ENCODE measurements at places on chromosomes 7 and 10. TPM values are rescaled to one million over a fixed set of nuclear protein-coding genes. Genes with fewer than 3 reads are reported as not detected.

DLX6 gene
- total RNA-seq, result 0.26 TPM

DNA sequence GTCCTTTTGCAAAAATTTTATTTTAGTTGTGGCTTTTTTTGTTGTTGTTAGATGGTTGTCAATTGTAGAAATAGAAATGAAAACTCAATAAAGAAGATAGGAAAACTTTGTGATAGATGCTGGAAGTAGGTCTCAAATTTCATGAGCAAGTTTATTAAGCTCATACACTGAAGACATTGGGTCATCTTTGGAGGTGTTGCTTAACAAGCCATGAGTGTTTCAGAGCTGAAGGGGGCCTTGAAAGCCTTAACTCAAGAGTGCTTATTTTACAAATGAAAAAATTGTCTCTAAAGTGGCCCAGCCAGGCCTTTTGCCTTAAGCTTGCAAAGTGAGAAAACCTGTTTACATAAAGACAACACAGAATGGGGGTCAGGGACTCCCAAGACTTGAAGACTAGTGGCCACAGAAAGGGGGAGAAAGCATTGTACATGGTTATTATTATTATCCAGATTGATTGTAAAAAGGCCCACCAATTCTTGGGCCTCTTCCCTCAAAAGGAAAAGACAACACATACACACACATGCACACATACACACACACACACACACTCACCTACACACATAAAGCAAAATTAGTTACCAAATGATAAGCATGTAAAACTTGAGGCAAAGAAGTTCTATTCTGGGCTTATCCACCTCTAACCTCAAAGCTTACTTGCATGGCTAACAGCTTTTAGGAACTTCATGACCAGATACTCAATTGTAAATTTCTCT is 49.7 kb upstream of the GLCCI1 start:
- DNase-seq, result no peak
- peaks cover 17% of the 10 kb centered on the region for H3K4me1 ChIP-seq
- no peaks in the 10 kb centered on the region for H3K27me3 ChIP-seq
- no peaks in the 10 kb centered on the region for H3K36me3 ChIP-seq
- H3K4me3 ChIP-seq, result no peak overlapping the region
- H3K27ac ChIP-seq, result no peak overlapping the region

DNA sequence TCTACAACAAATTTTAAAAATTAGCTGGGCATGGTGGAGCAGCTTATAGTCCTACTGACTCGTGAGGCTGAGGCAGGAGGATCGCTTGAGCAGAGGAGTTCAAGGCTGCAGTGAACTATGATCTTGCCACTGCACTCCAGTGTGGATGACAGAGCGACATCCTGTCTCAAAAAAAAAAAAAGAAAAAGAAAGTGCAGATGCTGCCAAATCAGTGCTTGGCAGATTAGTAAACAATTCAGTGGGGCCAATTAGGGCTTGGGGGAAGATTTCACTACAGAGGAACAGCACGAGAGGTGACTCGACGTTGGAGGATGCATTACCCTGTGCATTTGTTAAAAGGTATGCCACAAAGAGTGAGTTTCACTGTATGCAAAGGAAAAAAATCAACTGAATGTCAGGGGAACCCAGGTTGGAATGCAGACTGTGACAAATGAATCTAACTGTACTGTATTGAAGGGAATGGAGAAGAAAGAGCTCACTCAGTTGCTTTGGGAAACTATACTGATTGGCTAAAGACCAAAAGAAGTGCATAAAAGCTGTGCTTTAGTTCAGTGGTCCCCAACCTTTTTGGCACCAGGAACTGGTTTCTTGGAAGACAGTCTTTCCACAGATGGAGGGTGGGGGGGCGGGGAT is 31.6 kb downstream of the GARIN1A start:
- DNase-seq, result no peak
- H3K36me3 ChIP-seq, result no peaks in the 10 kb centered on the region
- H3K4me3 ChIP-seq, result no peak overlapping the region

- no peak for DNase-seq
- H3K27ac ChIP-seq, result no peak overlapping the region
- no peaks in the 10 kb centered on the region for H3K4me1 ChIP-seq
- H3K27me3 ChIP-seq, result no peaks in the 10 kb centered on the region
- H3K36me3 ChIP-seq, result no peaks in the 10 kb centered on the region
Measured at GRCh38 chr7:124460555-124460954, 305.0 kb downstream of the GPR37 start.

DNA sequence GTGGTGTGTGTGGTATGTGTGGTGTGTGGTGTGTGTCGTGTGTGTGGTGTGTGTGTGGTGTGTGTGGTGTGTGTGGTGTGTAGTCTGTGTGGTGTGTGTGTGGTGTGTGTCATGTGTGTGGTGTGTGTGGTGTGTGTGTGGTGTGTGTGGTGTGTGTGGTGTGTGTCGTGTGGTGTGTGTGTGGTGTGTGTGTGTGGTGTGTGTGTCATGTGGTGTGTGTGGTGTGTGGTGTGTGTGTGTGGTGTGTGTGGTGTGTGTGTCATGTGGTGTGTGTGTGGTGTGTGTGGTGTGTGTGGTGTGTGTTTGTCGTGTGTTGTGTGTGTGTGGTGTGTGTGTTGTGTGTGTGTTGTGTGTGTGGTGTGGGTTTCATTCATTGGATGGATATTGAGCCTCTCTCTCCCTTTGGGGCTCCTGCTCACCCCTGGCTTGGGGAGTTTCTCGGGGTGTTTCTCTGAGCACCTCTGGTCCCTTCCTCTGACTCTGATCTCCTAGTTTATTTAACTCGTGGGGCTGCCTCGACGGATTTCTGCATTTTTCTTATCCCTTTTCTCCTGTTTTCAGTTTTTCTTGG is 145.8 kb downstream of the DNAJB6 start:
- H3K27ac ChIP-seq, result no peak overlapping the region
- no peaks in the 10 kb centered on the region for H3K27me3 ChIP-seq
- no peak overlapping the region for H3K4me3 ChIP-seq
- DNase-seq, result no peak
- peaks cover 33% of the 10 kb centered on the region for H3K4me1 ChIP-seq

DNA sequence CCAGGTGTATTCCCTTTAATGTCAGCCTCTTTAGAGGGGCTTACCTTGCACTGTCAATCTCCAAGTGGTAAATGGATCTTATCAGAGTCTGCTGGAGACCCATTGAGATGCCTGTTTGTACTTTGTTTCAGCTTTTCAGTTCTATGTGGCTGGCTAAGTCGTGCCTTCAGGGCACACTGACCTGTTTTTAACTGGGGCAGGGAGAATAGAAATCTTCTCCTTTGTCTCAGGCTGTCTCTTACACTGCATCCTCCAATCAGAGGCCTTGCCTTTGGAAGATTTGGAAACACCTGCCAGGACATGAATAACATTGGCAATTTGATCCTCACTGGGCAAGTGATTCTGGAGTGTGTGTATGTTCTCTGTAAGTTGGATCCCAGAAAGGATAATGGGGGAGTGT is 65.0 kb downstream of the POU6F2 start:
- H3K36me3 ChIP-seq, result no peaks in the 10 kb centered on the region
- no peak overlapping the region for H3K4me3 ChIP-seq
- no peaks in the 10 kb centered on the region for H3K27me3 ChIP-seq
- no peak overlapping the region for H3K27ac ChIP-seq

DNA sequence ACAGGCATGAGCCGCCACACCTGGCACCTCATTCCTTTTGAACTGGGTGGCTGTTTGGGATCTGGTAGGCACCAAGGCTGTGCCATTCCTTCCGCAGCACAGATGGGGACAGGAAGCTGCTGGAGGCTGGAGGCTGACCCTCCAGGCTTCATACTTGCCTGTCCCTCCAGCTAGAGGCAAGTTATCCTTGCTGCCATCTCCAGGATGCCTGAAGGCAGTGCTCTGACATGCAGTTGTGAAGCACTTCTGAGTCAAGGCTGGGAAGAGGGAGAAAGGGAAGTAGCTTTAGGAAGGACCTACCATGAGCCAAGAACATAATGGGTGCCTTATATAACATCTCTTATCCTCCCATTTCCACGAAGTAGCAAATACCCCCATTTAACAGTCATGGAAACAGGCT is 9.5 kb downstream of the MARVELD1 start:
- H3K27ac ChIP-seq, result no peak overlapping the region
- no peak for DNase-seq
- H3K36me3 ChIP-seq, result peaks cover 1% of the 10 kb centered on the region

GRCh38 chr7:78223598-78223997 is 425.0 kb downstream of the PHTF2 start:
- H3K4me3 ChIP-seq, result no peak overlapping the region
- no peak for DNase-seq
- H3K27ac ChIP-seq, result no peak overlapping the region
- H3K27me3 ChIP-seq, result no peaks in the 10 kb centered on the region

DNA sequence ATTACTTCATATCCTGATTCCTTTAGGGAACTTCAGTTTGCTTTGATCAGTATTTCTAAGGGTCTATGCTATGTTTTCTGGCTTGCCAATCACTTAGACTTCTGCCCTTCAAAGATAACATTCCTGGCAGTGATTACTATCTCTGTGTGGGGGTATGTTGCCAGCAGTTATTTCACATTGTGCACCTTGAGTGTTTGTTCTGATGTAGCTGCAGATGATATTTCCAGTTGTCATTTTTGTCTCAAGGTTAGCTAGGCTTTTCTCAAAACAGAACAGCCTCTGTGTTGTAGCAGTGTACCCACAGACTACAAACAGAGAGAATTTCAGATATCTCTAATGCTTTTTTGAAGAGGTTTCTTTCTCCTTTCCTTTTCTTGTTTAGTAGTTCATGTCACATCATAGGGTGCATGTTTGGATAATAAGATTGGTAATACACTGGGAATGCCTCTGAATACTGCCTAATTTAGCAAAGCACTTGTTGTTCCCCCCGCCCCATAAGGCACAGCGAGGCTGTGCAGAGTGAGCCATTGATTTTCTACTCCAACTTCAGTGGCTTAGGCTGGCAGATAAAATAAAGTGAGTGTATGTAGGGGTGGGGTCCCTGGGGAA is 134.7 kb upstream of the AGR3 start:
- H3K4me1 ChIP-seq, result no peaks in the 10 kb centered on the region
- DNase-seq, result no peak
- no peak overlapping the region for H3K4me3 ChIP-seq

GRCh38 chr7:95440394-95441038 is 5.7 kb upstream of the PON2 start:
- DNase-seq, result no peak
- no peak overlapping the region for H3K4me3 ChIP-seq
- peaks cover 20% of the 10 kb centered on the region for H3K4me1 ChIP-seq
- no peak overlapping the region for H3K27ac ChIP-seq
- H3K36me3 ChIP-seq, result no peaks in the 10 kb centered on the region
